Amniotic stem cell (primary cell): ENCODE measurements at places on chromosomes 3 and 15.

- DNase-seq: no peak
Measured at GRCh38 chr15:49037546-49037940, 8.7 kb downstream of the SECISBP2L start.

DNA sequence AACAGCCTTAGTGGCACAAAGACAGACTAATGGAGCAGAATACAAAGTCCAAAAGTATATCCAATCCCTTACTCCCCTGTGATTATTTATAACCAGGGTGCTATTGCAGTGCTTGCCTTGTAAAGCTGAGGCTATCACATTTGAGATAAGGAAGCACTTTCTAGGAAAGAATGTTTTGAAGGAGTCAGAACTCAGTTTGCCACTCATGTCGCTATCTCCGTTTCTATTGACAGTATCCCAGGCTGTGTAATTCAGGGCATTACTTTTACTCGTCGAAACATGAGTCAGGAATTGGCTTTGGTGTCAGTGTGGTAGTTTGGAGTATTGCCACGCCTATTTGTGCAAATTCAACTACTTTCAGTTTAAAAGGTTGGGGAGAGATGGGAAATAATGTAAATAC lies 78.4 kb downstream of the FBXL2 start:
- DNase-seq: no peak

DNA sequence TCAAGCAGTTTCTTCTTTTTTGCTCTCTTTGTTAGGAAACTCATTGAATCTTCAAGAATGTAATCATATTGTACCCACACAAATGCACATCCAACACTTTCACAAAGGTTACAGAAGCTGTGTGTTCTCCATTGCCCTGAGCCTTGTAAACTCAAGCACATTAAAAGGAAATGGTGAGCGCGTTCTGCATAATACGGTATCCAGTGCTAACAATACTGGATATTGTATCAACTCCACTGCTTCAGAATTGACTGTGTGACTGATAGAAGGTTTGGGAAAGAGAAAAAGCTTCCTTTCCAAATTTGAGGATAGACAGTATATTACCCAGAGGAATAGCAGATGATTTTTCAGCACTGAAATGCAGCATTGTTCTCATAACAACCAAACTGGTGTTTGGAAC lies 268.9 kb upstream of the RBMS3 start:
- no peak for DNase-seq

- DNase-seq: no peak
Measured at GRCh38 chr15:36753173-36753572, 173.7 kb downstream of the CDIN1 start.

- DNase-seq: no peak
Measured at GRCh38 chr15:67124111-67124510, 58.7 kb downstream of the SMAD3 start.

DNA sequence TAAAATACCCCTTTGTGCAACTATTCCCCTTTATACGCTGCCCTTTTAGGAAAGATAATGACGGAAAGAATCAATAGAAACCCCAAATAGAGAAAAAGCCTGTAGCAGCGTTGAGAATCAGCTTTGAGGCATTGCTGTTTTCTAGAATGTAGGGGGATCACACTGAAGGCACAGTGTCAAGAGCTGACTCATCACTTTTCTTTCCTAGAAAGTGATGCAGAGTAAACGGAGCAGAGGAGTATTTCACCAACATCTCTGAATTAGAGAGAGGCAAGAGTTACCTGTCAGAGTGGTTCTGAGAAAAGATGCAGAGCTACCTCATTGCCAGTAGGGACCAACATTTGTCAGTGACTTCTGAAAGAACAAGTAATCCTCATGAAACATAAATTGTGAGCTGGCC lies 269.8 kb upstream of the TMC3 start:
- DNase-seq: no peak

GRCh38 chr15:99507504-99508310 lies 58.1 kb upstream of the MEF2A start:
- DNase-seq: no peak

- DNase-seq: no peak
Measured at GRCh38 chr3:140760324-140761075, 82.6 kb downstream of the TRIM42 start.
